Caco-2 (cell line): ENCODE measurements at places on chromosomes 1 and 21.

DNA sequence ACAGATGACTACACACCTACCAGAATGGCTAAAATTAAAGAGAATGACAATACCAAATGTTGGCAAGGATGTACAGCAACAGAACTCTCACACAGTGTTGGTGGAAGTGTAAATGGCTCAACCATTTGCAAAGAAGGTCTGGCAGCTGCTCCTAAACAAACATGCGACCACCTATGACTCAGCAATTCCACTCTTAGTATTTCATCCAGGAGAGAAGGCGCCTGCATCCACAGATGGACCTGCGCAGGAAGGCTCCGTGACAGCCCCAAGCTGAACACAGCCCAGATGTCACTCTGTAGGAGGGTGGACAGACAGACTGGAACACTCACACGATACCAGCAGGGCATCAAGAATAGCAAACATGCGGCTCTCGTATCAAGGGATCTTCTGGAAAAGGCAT lies 6.7 kb downstream of the PTTG1IP start:
- DNase-seq: no peak

DNA sequence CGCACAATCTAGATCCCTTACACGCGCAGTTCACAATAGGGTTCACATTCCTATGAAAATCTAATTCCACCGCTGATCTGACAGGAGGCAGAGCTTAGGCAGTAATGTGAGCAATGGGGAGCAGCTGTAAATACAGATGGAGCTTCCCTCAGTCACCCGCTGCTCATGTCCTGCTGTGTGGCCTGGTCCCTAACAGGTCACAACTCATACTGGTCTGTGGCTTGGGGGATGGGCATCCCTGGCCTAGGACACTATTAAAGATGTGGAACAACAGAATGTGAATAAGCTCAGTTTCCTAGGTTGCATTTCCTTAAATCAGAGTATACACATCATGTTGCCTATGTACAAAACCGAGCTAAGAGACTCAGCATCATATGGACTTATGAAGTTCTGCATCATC lies 16.2 kb downstream of the IFI44 start:
- no peak for DNase-seq

DNA sequence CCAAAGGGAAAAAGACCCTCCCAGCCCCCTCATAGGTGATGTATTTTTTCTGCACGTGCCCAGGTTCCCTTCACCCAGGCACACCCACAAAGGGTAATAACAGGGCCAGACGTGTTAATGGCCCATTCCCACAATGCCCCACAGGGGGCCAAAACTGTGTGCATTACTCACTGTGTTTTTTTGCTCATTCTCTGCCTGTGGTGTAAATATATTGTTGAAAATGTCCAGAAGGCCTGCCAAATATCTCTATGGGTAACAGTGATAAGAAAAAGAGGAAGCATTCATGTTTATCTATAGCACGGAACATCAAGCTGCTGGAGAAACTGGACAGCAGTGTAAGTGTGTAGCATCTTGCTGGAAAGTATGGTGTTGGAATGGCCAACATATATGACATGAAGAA lies 21.9 kb downstream of the RHEX start:
- DNase-seq: no peak

DNA sequence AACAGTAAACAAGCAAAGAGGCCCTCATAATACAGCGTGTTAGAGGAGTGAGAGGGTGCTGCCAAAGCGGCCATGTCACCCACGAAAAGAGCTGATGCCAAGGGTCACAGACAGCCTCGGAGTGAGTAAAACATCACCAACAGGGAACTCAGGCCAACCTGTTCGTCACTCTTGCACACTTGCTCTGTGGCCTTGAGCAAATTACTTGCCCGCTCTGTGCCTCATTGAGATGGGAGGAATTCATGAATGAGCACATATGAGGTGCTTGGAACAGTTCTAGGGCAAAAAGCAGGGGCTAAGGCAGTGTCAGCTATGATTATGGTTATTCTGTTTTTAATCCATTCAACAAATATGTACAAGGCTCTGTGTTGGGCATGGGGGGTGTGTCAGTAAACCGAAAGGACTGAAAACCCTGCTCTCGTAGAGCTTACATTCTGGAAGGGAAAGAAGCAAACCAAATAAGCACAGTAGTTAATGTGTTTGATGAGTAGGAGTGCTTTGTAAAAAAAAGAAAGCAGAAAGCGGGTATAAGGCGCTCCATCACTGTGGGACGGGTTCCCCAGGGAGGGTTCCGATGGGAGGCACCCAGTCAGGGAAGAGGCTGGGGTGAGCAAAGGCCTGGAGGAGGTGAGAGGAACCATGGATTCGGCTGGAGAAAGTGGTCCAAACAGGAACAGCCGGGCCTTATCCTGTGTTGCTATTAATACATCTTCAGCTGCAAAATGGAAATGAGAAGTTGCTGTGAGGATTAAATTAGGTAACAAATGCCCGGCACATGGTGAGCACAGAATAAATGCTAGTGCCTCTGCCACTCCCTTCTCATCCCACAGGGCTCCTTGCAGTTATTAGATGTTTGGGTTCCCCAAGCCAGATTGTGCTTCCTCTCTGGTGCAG lies 39.5 kb upstream of the RD3 start:
- no peak for DNase-seq

DNA sequence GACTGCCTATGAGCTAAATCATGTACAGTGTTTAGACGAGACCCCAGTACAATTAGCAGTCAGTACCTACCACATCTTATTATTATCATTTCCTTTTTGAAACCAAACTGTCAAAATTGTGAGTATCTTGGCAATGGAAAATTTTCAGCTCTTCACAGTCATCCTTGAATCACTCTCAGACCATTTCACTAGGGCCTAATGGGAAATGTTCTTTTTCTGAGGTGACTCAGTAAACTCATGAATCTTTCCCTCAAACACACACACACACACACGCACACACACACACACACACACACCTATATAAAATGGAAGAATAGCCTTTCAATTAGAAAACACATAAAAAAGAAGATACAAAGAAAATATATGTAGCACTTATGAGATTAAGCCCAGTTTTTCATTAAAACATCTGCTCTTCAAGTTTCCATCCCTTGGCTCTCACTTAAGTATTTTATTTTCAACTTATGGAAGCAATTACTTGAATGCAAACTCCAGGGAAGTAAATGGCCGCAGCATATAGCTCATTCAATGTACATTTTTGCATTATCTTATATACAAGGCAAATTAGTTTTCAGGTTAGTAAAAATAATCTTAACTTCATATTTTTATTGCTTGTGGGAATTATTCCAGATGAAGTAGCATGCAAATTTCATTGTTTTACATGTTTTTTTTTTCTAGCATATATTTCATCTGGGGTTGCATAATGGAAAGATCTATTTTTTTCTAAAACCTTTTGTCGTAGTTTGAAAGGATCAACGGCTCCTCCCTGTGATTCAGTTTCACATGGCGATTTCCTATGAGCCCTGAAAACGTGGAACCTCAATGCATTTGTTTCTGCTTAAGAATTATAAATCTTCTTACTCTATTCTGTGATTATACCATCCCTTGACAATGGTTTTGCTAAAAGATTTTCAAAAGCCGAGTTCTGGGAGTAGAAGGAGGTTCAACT lies 46.3 kb upstream of the TMPRSS15 start:
- DNase-seq: no peak
